Activated naive CD4-positive, alpha-beta T cell treated with anti-CD3 and anti-CD28 coated beads, Interleukin-2, amount 10 ng/mL, durations not matched to agents 5 hours and 36 hours (primary cell): ENCODE measurements at places on chromosomes 7 and 10. TPM values are rescaled to one million over a fixed set of nuclear protein-coding genes. Genes with fewer than 3 reads are reported as not detected.

The ELFN1 gene
- 0.05 TPM for total RNA-seq

The CPVL gene
- total RNA-seq, result not detected

The ACTA2 gene
- total RNA-seq, result 4.4 TPM

The ATAD1 gene
- total RNA-seq, result 42.2 TPM

The SEMA3C gene
- not detected for total RNA-seq

The ANKRD1 gene
- not detected for total RNA-seq
